ENCODE measurements at places on chromosomes 6 and 20. TPM values are rescaled to one million over a fixed set of nuclear protein-coding genes. Genes with fewer than 3 reads are reported as not detected.

GNAS-AS1 gene
- 2.2 TPM for total RNA-seq

VGLL2 gene
- not detected for total RNA-seq

GRCh38 chr6:43405354-43405753 is 22.0 kb upstream of the ABCC10 start:
- DNase-seq = no peak
- H3K4me1 ChIP-seq = peaks cover 7% of the 10 kb centered on the region
- no peaks in the 10 kb centered on the region for H3K27me3 ChIP-seq
- H3K4me3 ChIP-seq = no peak overlapping the region

DNA sequence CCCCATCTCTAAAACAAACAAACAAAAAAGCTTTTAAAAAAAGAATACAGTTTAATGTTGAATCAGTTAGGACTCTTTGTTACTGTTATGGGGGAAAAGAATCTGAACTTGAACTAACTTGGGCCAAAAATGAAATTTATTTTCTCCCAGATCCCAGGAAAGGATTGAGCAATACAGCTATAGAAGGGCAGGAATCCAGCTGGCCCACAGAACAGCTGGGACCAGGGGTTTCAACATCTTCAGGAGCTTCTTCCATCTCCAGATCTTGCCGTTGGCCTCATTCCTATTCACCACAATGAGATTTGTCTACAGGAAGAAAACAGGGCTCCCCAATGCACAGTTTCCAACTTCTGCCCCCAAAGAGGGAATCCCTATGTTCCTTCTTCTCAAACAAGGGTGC is 43.2 kb upstream of the AKAP12 start:
- DNase-seq = peak; percentile 62
- H3K27me3 ChIP-seq = no peaks in the 10 kb centered on the region
- H3K4me1 ChIP-seq = peaks cover 6% of the 10 kb centered on the region

GRCh38 chr6:26199057-26199772 is 112.0 kb downstream of the HFE start:
- peak; percentile 94 for DNase-seq
- H3K36me3 ChIP-seq = peaks cover 28% of the 10 kb centered on the region
- H3K27ac ChIP-seq = peak overlapping the region; percentile 96
- H3K4me3 ChIP-seq = peak overlapping the region; percentile 93
- peaks cover 27% of the 10 kb centered on the region for H3K4me1 ChIP-seq

GRCh38 chr6:48567016-48567415 is 456.0 kb upstream of the PTCHD4 start:
- H3K4me3 ChIP-seq = no peak overlapping the region
- H3K36me3 ChIP-seq = no peaks in the 10 kb centered on the region
- H3K27me3 ChIP-seq = no peaks in the 10 kb centered on the region
- peak; percentile 18 for DNase-seq
- H3K27ac ChIP-seq = peak overlapping the region; percentile 24

CLPSL1 gene
- total RNA-seq = not detected

DNA sequence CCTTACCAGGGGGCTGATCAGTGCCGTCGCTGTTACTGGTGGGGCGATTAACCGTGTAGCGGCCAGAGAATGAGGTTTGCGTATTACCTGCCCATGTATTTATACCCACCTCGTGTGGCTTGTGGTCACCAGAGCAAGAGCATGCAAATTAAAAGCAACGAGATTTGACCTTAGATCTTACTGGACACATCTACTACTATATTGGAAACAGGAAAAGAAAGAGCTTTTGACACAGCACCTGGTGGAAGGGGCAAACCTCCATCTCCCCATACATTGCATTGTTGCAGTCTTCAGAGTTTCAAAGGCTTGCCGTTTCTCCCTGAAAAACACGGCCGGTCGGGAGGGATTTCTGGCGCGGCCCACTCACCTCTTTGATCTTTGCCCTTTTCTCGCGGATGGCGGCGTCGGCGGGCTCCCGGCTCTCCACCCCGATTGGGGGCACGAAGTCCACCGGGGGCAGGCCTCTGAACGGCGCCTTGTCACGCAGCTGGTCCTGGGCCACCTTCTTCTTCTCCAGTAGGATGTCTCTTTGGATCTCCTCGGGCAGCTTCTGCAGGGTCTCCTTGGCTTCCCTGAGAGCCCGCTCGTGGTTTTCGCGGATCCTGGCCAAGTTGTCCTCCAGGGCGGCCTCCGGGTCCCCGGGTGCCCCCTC is 1.3 kb downstream of the MAN1A1 start:
- no peak for DNase-seq
- H3K36me3 ChIP-seq = no peaks in the 10 kb centered on the region
- H3K4me1 ChIP-seq = peaks cover 7% of the 10 kb centered on the region
- H3K27me3 ChIP-seq = no peaks in the 10 kb centered on the region
- no peak overlapping the region for H3K27ac ChIP-seq

DNA sequence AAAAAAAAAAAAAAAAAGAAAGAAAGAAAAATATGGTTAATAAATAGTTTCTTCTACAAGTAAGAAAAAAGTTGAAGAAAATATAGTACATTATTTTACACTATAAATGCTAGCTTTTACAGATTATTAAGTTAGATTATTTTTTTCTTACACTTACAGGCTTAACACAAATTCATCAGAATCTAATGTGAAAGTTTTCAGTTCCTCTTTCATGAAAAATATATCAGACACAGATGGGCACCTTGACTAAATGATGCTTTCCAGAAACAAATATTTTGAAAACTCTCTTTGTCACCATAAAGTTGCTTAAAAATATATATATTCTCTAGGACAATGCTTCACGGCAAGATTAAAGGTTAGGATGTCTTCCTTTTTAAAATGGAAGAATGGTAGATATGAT is 321.8 kb upstream of the HSF2 start:
- H3K27me3 ChIP-seq = peaks cover 25% of the 10 kb centered on the region
- H3K36me3 ChIP-seq = no peaks in the 10 kb centered on the region
- no peak overlapping the region for H3K4me3 ChIP-seq
- no peak for DNase-seq
- H3K4me1 ChIP-seq = peaks cover 7% of the 10 kb centered on the region

Measured in MCF 10A (cell line).